Kidney capillary endothelial cell (primary cell): ENCODE measurements at places on chromosomes 1 and 21.

DNA sequence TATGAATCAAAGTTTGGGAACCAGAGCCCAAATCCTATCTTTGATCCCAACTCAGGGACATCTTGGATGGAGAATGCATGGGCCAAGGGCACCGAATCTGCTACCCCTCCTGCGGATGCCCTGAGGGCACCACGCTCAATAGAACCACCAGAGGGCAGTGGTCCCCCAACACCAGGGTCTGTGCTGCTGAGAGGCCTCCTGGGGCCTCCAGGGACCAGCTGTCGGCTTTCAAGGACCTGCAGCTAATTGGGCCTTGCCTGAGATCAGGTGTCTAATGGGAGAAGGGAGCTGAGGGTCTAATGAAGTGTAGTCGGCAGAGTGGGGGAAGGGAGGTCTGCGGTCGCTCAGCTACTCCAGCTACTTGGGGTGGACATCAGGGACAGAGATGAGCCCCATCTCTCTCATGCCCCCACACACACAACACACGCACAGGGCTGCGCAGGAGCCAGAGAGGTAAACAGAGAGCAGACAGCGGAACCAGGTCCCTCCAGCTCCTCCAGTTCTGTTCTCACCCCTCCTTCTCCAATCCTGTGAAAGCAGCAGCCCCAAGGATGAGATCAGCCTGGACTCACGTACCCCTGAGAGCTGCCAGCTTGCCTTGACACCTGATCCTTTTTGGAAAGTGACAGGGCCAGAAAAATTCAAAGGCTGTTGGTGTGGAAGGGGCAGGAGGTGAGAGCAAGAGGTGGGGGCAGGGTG lies 34.9 kb upstream of the PPP1R15B start:
- peak; percentile 67 for DNase-seq

DNA sequence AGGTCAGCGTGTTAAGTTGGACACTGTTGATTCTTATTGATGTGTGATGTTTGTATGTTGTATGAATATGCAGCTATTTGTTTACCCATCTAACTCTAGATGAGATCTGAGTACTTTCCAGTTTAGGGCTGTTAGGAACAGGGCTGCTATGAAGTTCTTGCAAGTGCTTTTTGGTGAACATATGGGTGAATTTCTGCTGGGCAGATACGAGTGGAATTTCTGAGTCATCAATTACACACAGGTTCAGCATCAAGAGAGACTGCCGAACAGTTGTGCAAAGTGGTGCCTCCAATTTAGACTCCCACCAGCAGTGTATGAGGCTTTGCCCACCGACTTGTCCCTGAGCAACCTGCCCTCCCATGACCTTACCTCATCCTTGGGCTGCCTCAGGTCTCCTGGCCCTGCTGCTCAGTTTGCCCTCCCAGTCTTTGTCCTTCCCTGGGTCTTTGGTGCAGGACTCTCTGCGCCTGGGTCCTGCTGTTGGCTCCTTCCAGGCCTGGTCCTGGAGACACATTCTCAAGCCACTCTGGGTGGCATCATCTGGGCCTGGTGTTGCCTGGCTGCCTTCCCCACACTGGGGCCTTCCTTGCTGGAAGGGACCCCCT lies 343.6 kb downstream of the PTPRU start:
- no peak for DNase-seq

- DNase-seq: no peak
Observed at GRCh38 chr1:48772211-48772610, 4.5 kb downstream of the BEND5 start.

DNA sequence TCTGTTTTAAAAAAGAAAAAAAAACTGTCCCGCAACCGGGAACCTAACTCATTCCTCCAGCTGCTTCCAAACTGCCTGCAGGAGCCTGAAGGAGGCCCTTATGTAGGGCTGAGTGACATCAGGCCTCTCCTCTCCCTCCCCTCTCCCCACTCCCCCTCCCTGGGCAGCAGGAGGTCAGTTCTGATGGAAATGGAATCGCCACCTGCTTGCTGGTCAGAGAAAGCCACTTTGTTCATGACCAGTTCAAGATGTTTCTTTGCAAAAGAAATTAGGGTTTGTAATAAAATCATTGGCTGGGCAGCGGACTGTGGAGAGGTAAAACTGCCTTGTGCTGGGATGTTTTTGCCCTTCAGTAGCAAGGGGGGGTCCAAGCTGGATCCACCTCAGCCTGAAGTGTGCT lies at the start of gene MAP1LC3C:
TSS of gene MAP1LC3C (minus strand) at position 73 of the 400 bp plus-strand sequence. CDS start 90 bp downstream, outside the sequence.
- DNase-seq: no peak

GRCh38 chr1:193625255-193625654 lies 438.8 kb upstream of the B3GALT2 start:
- DNase-seq: no peak

- peak; percentile 25 for DNase-seq
Observed at GRCh38 chr1:162987866-162988265, 81.3 kb upstream of the RGS4 start.

DNA sequence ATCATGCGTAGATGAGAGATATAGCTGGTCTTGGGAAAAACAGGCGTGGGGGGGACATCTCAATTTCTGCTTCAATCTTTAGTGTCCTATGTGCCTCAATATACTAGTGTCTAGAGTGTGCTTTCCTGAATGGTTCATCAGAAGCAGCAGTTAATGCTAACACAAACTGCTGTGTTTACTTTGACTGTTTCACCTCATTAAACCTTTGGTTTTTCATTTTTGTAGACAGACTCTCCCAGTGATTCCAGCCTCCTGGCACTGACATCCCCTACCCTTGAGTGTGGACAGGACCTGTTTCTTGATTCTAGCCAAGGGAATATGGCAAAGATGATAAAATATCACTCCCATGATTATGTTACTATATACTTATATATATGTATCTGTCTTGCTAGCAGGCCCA lies 37.6 kb downstream of the ZYG11A start:
- no peak for DNase-seq

DNA sequence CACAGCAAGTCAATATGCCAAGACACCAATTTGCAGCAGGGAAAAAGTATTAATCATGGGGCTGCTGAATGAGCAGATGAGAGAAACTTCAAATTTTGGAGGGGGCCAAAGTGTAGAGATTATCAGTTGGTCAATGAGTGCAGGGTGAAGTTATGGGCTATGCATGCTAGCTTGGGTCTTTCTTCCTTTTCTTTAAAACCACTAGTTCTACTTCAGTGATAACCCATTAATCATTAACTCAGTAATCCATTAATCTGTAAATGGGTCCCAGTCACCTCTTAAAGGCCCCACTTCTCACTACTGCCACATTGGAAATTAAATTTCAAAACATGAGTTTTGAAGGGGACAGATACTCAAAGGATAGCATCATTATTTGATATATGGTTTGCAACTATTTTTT lies 688.6 kb upstream of the ADGRL4 start:
- DNase-seq: no peak

GRCh38 chr1:21378705-21379494 lies 61.0 kb upstream of the NBPF3 start:
- no peak for DNase-seq

DNA sequence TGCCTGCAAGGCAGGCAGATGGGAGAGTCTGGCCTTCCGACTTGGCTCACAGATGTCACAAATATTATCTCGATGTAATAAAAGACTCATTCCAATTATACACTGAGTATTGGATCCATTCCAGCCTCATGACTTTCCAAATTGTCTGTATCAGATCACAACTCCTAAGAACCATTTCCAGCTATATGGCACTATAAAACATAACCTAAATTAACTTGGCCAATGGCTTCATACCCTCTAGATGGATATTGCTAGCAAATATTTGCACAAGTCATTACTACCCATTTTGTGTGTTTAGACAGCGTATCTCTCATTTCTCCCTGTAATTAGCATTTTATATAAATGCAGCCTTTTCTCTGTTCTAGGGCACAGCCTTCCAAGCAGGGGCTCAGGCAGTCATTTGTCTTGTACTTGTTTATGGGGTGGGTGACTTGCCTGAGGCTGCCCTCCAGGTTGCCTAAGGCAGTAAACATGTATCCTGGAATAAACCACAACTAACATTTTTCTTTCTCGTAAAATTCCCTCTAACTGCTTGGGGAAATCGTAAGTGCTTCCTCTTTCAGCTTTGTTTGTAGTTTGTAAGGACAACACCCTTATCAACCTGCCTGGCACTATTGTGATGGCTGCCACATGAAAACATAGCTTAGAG lies 70.6 kb upstream of the KCNJ6 start:
- DNase-seq: no peak

- DNase-seq: peak; percentile 46
Observed at GRCh38 chr21:43893536-43894205, 28.6 kb downstream of the AGPAT3 start.

GRCh38 chr21:46411691-46412090 lies 47.0 kb upstream of the DIP2A start:
- no peak for DNase-seq

DNA sequence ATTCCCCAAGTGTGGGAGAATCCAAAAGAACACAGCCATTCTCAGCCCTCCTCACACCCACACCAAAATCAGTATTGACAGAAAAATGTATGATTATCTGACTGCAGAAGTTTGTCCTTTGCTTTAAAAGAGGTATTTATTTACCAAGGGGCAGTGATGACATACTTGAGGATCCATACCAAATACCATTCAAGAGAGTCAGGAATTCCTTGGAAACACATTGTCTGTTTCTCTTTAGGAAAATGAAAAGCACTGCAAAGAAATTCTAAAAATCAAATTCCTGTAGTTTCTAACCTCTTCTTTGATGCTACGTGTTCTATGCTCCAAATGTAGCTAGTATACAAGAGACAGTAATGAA lies 509.6 kb upstream of the CXADR start:
- no peak for DNase-seq

DNA sequence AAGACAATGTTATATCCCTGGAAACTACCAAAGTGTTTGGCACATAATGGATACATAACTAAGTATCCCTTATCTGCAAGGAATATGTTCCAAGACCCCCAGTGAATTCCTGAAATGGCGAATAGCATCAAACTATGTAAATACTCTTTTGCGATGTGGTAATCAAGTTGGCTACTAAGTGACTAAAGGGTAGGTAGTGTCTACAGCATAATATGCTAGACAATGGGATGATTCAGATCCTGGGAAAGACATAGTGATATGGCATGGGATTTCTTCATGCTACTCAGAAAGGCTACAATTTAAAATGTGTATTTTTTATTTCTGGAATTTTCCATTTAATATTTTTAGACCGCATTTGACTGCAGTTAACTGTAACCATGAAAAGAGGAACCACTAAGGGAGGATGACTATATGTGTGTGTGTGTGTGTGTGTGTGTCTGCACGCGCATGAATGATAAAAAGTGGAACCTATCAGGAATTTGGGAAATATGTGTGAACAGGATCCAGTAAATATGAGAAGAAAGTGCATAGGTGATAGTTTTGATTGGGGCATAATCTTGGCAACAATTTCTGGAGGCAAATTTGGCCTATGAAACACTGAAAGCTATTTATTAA lies 1899.9 kb downstream of the NCAM2 start:
- no peak for DNase-seq

- DNase-seq: no peak
Observed at GRCh38 chr1:229563701-229564100, 5.2 kb upstream of the ABCB10 start.

DNA sequence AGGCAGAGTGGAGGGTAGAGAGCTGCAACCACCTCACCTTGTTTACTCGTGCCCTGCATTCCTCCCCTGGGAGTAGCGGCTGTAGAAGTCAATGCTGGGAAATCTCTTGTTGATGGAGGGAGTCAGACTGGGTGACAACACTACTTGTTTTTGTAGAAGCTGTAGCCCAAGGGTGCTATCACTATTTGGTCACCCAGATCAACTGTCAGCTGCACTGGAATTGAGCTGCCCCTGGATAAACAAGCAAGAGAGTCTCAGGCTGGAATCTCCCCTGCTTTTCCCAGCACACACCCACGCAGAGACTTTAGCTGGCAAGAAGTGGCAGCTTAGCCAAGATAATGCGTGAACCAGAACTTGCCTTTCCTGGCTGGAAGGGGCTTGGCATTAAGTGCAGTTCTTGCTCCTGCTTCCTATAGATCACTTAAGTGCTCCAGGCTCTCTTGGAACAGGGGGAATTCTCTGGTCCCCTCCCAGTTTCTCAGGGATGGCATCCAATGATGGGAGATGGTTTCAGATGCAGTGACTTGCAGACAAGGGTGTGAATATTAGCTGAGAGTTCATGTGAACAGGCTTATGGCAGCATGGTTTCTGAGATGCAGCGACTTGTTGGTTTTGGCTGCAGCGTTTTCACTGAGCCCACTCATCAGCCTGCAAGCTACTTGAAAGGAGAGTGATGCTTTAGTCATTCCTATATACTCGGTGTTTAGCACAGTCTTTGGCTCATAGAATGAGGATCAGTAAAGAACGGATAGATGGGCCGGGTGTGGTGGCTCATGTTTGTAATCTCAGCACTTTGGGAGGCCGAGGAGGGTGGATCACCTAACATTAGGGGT lies 16.8 kb downstream of the ATP2B4 start:
- no peak for DNase-seq

DNA sequence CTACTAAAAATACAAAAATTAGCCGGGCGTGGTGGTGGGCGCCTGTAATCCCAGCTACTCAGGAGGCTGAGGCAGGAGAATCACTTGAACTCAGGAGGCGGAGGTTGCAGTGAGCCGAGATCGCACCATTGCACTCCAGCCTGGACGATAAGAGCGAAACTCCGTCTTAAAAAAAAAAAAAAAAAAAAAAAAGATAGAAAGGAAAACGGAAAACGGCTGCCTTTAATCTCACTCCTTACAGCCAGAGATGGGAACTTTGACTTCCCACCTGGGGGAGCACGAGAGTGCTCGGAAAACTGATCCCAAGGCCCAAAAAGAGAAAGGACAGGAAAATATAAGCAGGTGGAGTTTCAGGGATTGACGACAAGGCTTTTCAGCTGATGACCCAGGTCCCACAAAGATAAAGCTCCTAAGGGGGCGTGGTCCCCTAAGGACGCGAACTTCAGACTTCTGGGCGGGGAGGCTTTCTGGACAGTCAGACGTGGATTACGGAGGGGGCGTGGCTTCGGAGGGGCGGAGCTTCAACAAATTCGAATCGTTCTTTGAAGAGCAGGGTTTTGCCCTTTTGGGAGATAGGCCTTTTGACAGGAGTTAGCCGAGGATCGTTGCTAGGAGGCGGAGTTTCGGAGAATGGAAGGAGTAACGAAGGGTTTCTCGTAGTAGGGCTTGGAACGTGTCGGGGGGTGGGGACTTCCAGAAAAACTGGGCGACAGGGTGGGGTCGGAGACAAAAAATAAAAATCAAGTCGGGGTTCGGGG lies 958 bp upstream of the CKS1B start:
- DNase-seq: peak; percentile 97

GRCh38 chr1:25774921-25775771 lies 24.8 kb upstream of the SELENON start:
- no peak for DNase-seq

DNA sequence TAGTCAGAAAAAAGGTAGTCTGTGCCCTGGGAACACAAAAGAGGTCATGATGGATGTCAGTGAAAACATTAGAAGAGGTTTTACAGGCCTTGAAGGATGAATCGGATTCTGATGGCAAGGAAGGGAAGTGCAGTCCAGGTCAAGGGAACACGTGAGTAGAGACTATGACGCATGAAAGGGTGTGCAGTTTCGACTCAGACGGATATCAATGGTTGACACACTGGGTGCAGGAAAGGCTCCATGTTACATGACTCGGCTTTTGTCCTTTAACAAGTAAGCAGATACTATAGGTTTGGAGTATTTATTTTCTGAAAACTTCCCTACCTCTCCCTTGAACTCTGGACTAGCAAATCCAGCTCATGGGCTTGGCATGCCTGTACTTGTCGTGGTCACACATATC lies 55.3 kb downstream of the SEC16B start:
- DNase-seq: peak; percentile 6

GRCh38 chr1:38102636-38103035 lies 56.0 kb upstream of the POU3F1 start:
- no peak for DNase-seq

GRCh38 chr1:118151312-118151937 lies 33.6 kb downstream of the SPAG17 start:
- peak; percentile 51 for DNase-seq
